ENCODE measurements at places on chromosomes 4 and X.

- no peak for DNase-seq
These were observed 171.0 kb upstream of the RPS6KA3 start for GRCh38 chrX:20437683-20438082.

DNA sequence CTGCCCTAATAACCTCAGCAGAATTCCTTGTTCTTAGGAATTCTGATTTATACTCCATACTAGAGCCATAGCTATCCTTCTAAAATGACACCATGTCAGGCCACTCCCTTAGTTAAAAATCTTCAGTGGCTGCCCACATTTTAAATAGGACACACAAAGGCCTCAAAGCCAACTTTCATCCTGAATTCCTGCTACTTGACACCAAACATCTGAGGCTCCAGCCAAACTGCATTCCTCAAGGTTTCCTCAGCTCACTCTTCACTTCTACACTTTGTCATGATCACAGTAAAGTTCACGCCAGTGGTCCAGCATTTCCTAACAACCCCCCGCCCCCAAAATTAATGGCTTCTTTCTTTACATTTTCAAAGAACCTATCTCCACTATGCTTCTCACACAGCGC lies 124.3 kb downstream of the ADGRA3 start:
- no peak for DNase-seq

- no peak for DNase-seq
These were observed 37.5 kb downstream of the USP9X start for GRCh38 chrX:41122664-41123257.

DNA sequence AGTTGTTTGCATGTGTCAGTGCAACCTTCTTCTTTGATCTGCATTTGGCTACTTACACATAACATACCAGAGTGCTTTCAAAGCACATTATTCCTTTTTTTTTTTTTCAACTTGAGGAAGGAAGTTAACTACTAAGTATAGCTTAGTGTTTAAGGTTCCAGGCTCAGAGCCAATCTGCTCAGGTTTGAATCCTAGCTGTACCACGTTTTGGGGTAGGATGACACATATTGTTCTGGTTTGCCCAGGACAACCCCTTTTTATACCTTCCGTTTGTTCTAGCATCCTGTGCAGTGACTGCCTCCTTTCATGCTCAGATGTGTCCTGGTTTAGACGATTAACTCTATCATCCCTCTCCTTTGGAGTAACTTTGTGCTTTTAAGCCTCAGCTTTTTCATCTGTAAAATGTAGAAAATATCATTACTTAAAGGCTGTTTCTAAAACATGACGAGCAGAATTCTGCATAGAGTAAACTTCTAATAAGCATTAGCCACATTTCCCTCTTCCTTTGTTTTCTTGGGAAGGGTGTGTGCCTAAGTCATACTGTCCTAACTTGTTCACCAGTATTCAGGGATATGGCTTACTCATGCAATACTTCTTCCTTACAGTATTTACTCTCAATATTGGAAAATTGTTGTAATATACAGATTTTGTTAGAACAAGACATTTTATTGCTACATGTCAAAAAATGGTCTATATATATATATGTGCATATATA lies 281.3 kb downstream of the C4orf33 start:
- DNase-seq = no peak

DNA sequence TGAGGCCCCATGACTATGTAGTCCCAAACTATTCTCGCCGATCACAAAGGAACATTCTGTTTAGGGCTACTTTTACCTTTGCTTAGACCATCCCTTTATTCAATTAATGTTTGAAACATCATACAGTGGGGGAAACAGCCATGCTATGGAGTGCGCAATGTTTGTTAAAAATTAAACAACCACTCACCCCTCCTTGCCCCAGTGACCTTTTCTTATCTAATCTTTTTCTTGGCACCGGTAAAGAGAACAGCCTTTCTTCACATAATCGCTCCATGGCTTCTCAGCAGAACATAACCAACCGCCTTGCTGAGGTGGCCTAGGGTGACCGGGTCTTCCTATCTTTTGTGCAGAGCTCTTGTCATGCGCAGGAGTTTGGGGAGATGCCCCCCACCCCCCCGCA lies 152.6 kb downstream of the VCX3A start:
- no peak for DNase-seq

DNA sequence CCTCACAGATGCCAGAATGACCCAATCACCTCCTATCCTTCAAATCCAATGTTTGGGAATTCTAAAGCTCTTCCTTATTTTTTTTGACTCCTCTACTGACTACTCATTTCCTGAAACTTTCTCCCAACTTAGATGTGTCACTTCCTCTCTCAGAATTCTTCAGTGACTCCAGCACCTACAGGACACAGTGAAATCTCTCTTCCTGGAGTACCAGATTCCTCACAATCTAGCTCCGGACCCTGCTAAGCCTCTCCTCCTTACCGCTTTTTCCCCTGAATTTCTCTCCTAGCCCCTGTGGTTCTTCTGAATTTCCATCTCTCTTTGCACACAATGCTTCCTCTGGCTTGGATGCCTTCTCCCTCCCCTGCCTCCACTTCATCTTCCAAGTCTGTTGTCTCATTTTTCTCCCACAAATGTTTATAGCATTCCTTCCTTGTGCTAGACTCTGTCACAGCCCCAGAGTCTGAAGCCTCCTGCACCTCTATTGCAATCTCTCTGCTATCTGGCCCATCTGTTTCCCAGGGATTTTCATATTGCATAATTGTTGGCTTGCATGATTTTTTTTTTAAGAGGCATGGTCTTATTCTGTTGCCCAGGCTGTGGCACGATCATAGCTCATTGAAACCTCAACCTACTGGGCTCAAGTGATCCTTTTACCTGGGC lies 80.1 kb downstream of the ANAPC4 start:
- no peak for DNase-seq

- DNase-seq = no peak
These were observed 10.1 kb downstream of the DHRSX start for GRCh38 chrX:2490634-2491033.

DNA sequence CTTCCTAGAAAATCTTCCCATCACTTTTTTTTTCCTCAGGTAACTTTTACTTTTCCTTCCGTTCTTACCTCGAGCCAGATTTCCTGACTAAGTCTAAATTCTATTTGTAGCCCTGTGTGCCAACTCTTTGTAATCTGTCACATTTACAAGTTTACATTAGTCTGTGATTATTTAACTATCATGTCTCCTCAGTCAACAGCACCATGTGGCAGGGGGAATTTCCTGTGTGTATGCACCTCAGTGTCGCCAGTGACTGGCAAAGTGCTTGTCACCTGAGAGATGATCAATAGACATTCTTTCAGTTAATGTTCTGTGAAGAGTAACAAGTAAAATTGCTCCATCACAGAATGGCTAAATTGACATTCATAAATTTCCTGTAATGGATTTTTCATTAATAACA lies 468.5 kb downstream of the PDGFC start:
- no peak for DNase-seq

DNA sequence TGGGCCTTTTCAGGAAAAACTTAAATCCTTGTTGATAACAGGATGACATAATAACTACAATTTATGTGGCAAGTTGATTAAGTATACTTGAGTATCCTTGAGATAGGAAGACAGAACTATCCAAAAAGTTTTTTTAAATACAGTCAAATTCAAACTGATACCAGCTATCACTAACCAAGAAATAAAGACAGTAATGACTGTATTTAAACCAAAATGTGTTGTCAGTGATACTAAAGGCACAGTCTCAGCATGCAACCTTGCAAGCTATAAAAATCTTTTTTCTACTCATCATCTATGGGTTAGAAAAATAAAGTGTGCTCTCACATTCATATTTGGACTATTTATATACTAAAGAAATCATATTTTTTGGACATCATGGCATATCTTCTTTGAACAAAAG lies 64.7 kb downstream of the PAPSS1 start:
- no peak for DNase-seq

- no peak for DNase-seq
These were observed 24.6 kb upstream of the ARMCX4 start for GRCh38 chrX:101460669-101461068.

DNA sequence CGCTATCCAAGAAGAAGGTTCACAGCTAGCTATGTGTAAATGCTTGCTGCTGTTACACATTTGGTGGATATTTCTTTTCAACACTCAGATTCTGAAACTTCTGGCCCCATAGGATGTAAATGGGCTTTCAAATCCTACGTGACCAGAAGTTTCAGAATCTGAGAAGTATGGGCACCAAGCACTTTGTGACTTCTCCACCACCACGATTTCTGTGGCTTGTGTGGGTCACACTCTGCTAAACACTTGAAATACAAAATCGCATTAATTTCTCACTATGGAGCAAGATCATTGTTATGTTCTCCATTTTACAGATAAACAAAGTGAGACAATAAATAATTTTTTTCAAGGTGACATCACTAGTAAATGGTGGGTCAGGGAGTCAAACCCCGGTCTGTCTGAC lies 259.4 kb upstream of the JADE1 start:
- no peak for DNase-seq

- DNase-seq = no peak
These were observed 21.3 kb upstream of the SFRP2 start for GRCh38 chr4:153809916-153810810.

Data from stimulated activated CD8-positive, alpha-beta memory T cell treated with anti-CD3 and anti-CD28 coated beads, Interleukin-2, amount 100 ng/mL, for 1 hour (primary cell).